ENCODE measurements at places on chromosomes 4 and X. TPM values are rescaled to one million over a fixed set of nuclear protein-coding genes. Genes with fewer than 3 reads are reported as not detected.

C4orf54 gene
- total RNA-seq: 132 TPM

LIMCH1 gene
- 87.2 TPM for total RNA-seq

NUDT11 gene
- total RNA-seq: 3.7 TPM

RHOXF2 gene
- not detected for total RNA-seq

CLIC2 gene
- 3.1 TPM for total RNA-seq

MAGEA1 gene
- not detected for total RNA-seq

USP46 gene
- total RNA-seq: 16.7 TPM

SLC10A4 gene
- 2.6 TPM for total RNA-seq

PNMA3 gene
- total RNA-seq: 0.52 TPM

UFSP2 gene
- 62.6 TPM for total RNA-seq

NUP62CL gene
- total RNA-seq: 1.6 TPM

PAGE2 gene
- total RNA-seq: not detected

RAB40A gene
- total RNA-seq: 0.52 TPM

SH2D1A gene
- total RNA-seq: 1.0 TPM

All from skeletal muscle tissue (tissue), 5 donors.